Right hindlimb (tissue), 1 donor: ENCODE measurements at places on chromosomes 16 and 17.
A peak's percentile ranks its signal among the peaks of the same experiment; 100 is the strongest.

DNA sequence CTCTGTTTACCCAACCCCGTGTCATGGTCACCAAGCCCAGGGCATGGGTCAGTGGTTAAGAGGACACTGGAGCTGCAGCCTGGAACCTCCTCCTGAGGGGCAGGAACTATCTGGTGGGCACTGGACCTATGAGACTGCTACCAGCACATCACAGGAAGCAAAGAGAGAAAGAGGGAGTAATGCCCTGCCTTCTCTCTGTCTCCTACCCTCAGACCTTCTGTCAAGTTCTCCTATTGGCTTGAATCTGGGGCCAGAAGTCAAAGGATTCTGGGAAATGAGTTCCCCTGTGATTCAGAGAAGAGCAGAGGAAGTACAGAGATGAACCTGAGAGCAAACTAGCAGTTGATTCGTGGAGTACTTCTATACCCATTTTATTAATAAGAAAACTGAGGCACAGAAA, 123.0 kb upstream of the GNAO1 start:
- no peak for DNase-seq

DNA sequence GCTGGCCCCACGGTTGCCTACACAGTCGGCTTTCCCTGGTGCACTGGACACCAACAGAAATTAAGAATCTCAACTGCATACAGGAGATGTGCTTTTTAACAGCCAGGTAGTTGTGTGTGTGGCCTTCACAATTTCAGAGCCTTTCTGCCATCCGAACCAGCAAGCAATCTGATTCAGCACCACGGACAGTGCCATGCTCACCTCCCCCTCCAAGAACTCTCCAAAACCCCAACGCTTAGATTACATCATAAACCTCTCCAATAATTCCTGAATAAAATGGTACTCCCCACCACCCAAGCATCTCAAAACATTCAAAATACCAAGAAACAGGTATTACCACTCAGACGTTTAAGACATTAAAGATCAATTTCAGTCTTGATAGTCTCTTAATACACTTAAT, 31.8 kb downstream of the USP7 start:
- peak; percentile 60 for DNase-seq

DNA sequence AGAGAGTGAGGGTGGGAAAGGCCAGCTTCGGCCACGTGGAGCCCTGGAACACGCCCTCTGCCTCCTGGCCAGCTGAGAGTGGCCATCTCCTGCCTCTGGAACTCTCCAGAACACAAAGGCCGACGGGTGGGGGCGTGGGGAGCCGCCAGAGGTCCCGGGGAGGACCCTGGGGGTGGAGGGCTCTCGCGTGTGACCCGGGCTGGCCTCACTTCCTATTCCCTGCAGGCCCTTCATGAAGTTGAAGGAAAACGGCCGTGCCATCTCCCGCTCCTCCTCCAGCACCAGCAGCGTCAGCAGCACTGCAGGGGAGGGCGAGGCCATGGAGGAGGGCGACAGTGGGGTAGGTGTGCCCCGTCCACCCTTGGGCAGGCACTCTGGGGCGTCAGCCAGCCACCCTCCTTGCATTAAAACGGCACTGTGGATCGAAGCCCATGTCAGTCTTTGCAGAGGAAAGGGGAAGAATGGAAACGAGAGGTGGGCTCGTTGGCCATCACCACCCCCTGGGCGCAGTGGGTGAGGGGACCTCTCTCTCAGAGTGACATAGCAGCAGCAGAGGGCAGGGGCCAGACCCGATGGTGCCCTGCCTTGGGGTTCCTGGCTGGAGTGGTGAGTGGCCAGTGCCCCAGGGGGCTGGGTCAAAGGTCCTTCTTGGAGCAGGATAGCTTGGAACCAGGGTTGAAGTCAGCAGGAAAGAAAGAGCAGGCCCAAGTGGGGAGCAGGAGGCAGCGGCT, 37.1 kb downstream of the OR1D5 start:
- DNase-seq, result no peak

DNA sequence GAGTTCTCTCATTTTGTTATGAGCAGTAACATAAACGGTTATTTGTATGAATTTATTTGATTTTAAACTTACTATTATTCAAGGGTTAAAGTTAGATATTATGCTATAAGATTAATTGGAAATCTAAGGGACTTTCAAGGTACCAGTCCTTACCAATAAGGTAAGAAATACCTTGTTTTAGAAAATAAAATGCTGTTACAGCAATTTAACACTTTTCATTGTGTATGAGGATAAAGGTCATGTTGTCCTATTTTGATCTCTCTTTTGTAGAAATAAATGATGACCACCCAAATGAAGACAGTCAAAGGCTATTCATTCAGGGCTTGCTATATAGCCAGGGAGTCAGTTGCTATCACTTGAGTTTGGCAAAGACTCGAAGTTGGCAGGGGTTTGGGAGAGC, 1185.9 kb upstream of the GOT2 start:
- DNase-seq, result no peak

DNA sequence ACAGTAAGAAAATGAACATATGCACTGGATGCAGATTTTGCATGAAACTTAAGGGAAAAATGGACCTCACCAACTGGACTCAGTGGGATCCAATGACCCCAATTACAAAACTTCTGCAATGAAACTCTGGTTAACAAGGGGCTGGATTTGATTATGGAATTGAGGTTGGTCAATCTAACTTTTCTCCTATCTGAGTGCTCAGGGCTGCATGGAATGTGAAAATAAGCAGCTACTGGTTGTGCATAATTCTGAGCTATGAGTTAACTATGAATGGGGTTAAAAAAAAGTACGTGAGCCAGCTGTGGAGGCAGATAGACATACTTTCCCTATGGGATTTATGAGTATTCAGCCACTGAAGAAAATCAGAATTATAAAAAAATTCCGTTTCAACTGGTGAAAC, 9.2 kb downstream of the FAM20A start:
- no peak for DNase-seq

DNA sequence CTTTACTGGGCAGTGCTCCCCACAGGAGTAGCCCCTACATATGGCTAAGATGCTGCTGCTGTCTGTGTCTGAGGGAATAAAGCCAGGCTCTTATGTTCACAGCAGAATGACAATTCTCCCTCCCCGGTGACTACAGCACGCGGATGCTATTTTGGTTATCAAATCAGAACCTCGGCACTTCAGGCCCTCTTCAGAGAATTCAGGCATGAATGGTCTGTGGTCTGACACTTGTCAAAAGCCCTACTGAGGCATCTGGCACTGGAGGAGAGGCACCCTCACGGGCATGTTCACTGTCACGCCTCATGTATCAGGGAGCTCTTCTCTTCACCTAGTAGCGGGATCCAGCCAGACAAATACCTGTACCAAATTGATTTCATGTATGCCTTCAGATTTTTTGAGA, 30.4 kb downstream of the KIAA0513 start:
- no peak for DNase-seq

GRCh38 chr16:68355447-68356248, 44.8 kb downstream of the PRMT7 start:
- DNase-seq, result no peak

DNA sequence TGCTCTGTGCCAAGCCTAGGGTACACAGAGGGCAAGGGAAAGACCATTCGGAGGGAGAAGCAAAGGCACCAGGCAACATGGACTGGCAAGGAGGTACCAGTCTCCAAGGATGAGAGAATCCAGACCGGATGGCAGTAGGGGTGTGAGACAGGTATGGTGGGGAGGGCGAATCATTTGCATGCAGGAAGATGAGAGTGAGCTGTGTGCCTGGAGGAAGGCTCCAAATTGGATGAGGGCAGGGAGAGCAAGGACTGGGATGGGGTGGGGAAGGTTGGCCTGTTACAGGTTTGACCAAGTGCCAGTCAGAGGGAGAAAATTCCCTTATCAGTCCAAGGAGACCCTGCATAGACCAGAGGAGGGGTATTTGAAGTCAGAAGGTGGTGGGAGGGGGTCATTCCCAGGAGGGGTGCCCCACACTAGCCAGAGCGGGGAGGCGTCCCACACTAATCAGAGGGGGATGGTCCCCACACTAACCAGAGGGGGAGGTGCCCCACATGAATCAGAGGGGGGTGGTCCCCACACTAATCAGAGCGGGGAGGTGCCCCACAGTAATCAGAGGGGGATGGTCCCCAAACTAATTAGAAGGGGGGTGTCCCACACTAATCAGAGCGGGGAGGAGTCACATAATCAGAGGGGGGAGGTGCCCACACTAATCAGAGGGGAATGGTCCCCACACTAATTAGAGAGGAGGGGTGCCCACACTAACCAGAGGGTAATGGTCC, 737 bp downstream of the CANT1 start:
- peak; percentile 17 for DNase-seq
